ENCODE measurements at places on chromosomes 11 and 22.

GRCh38 chr11:130629039-130629438 lies 180.6 kb downstream of the ADAMTS15 start:
- DNase-seq = no peak

DNA sequence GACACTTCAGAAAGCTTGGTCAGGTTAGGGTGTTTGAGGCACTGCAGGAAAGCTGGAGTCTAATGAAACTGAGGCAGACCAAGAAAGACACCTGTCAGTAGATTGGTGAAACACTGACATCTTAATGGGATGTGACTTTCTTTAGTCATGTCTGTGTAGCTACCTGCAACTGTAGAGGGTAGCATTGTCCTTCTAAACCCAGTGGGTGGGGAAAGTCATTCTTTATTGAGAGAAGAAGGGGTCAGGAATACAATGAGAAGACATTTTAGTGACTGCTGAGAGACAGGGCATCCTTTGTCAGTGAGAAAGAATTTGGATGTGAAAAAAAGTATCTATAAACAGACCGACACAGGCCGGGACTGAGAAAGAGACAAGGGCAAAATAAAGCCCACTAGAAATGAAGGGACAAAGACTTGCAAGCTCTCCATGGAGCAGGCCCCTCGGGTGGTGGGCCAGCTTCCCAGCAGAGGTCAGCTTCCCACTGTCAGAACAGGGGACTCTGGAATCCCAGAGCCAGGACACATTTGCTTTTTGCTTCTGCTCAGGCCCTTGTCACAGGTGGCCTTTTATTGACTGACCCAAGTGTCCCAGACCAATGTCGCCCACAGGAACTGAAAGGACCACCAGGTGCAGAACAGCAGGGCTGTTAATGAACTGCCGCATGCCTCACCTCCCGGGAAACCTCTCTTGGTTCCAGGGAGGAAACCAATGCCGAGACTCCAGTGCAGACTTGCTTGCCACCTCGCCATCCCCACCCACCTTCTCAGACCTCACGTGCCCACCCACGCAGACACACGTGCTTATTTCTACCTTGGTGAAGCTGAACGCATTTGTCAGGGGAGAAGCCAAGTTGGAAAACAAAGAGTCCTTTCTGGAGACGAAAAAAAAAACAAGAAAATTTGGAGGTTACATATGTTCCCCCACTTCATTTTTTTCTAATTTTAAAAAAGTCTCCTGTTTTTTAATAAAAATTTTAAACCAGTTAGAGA lies 212.8 kb downstream of the TENM4 start:
- DNase-seq = peak; percentile 41

GRCh38 chr11:288478-289397 lies at the start of gene PGGHG:
TSS of gene PGGHG (plus strand) at chr11:289126. CDS start at chr11:289817, 691 bp downstream.
- peak; percentile 74 for DNase-seq

DNA sequence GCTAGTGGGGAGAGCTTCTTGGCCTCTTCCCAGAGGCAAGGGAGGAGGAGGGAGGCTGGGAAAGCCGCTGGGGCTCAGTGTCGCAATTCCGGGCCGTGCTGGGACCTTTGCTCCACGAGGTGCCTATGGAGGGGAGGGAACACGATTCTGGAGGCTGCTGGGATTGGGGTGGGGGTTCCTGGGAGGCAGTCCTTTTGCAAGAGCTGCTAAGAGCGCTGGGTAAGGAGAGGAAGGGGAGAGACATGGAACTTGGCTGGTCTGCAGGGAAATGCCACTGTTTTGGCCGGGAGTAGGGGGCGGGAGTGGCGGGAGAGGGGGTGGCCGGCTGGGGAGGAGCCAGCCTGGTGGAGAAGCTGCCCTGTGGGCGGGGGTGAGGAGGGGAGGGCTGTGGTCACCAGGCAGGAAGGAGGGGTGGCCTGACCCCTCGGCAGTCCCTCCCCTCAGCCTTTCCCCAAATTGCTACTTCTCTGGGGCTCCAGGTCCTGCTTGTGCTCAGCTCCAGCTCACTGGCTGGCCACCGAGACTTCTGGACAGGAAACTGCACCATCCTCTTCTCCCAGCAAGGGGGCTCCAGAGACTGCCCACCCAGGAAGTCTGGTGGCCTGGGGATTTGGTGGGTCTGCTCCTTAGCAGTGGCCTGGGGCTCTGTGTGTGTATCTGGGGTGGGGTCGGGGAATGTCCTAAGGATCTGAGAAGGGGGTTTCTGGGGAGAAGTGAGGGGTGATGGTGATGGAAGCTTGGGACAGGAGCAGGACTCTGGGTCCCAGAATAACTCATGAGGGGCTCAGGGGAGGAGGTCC lies at the start of gene NR1H3:
TSS of gene NR1H3 (plus strand) at position 480 of the 800 bp plus-strand sequence. CDS start 1,221 bp downstream, outside the sequence.
- DNase-seq = peak; percentile 79

- DNase-seq = no peak
Observed at GRCh38 chr22:35995772-35996171, 32.9 kb downstream of the RBFOX2 start.

Measured in neural progenitor cell (in vitro differentiated cells).